ENCODE measurements at places on chromosomes 12 and 14. TPM values are rescaled to one million over a fixed set of nuclear protein-coding genes. Genes with fewer than 3 reads are reported as not detected.

CLEC4C gene
- not detected for total RNA-seq

IL22 gene
- not detected for total RNA-seq

GRCh38 chr12:4261655-4262054, 11.9 kb upstream of the CCND2 start:
- ATAC-seq, result no peak

GRCh38 chr14:88322504-88323085, 474 bp downstream of the KCNK10 start:
- ATAC-seq, result no peak

Data from gastroesophageal sphincter (tissue), 4 donors.